ENCODE measurements at places on chromosomes 11 and 22.

- DNase-seq, result no peak
Measured at GRCh38 chr11:46357483-46357936, 10.2 kb downstream of the DGKZ start.

GRCh38 chr11:15275141-15275540, 160.4 kb downstream of the INSC start:
- no peak for DNase-seq

DNA sequence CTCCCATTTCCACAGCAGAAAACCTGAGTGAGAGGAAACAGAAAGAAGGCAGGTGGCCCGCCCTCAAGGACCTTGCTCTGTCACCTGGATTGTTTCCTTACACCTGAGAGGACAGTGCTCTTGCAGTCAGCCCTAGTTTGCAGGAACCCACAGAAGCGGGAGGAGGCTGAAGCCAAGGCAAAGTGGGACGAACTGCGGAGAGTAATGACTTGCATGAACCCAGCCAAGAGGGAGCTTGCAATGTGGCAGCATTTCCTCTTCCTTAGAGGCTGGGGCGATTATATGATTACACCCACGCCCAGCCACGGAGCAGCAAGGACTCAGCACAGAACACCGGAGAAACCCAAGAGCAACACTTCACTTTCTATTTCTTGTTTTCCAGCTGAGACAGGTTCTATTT, 102.6 kb downstream of the SPON1 start:
- no peak for DNase-seq

GRCh38 chr11:79059141-79059540, 381.7 kb downstream of the TENM4 start:
- DNase-seq, result no peak

DNA sequence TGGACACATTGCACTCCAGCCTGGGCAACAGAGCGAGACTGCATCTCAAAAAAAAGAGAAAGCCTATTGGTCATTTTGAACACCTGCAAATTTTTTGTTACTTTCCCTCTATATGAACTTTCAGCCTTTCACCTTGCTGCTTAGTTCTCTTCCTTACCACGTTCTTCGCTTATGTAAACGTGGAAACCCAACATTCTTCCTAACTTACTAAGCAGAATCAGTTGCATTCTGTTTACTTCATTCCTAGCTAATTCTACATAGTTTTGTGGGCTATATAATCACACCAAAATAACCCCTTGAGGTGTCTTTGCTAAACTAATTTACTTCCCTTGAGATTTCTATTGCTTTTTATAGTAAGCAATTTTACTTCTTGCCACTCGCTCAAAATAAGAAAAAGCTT, 23.2 kb downstream of the MS4A4A start:
- no peak for DNase-seq

DNA sequence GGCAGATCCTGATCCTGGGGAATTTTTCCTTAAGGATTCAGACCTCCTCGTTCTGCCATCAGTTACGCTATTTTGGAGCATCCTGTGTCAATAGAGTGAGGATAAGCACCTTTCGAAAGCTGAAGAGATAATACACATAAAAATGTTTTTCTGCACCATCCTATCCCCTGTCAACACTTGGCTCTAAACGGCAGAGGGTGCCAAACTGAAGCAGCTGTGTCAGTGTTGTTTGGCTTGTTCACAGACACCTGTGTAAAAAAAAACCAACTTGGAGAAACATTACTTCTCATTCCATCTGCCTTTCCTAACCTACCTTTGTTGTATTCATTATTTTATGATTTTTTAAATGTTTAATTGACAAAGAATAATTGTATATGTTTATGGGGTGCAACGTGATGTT, 417.0 kb upstream of the DDI1 start:
- no peak for DNase-seq

- DNase-seq, result no peak
Measured at GRCh38 chr11:41963406-41963805, 504.0 kb upstream of the LRRC4C start.

DNA sequence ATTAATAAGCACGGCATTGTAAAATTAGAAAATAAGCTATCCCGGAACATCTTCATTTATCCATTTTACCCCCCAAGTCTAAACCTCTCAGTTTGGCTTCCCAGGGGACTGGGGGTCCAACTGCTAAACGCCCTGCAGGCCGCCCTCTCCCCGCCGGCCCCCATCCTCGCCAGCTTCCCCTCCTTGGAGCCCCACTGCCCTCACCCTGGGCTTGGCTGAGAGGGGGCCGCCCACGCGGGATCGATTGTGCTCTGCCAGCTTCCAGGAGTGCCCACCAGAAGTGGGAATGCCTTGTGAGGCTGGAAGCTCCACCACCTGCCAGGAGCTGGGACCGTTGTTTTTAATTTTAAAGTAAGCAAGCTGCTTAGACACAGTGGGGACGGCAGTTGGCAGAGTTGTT, 353.5 kb downstream of the TBC1D22A start:
- DNase-seq, result no peak

- DNase-seq, result no peak
Measured at GRCh38 chr11:64266339-64266738, 15.0 kb downstream of the PLCB3 start.

DNA sequence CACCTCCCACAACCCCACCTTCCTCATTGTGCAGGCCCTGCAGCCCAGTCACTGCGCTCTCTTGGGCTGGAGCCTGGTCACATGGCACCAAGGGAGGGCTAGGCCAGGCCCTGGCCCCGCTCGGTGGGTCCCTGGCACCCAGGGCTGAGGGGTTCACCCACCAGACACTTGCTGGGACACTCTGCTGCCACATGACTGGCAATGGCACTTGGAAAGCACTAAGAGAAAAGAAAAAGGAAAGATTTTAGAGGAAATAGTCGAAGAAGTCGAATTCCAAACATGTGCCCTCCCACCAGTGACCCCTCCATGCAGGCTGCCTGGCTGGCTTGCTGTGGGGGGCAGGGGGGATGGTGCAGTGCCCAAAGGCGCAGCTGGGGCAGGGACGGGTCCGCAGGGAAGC, 12.3 kb upstream of the TTLL8 start:
- DNase-seq, result no peak

DNA sequence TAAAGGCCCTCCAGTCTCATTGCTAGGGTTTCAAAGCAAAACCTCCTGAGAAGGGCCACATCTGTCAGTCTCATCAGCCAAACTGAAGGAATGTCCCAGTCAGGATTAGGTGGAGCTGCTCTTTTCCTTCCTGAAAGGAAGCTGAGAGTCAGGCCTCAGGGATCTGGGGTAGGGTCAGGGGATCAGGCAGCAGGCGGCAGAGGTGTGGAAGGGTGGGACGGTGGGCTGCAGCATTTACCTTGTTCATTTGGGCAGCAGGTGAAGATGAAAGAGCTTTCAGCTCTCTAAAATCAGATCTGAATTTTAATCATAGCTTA, 17.8 kb downstream of the CD82 start:
- no peak for DNase-seq

DNA sequence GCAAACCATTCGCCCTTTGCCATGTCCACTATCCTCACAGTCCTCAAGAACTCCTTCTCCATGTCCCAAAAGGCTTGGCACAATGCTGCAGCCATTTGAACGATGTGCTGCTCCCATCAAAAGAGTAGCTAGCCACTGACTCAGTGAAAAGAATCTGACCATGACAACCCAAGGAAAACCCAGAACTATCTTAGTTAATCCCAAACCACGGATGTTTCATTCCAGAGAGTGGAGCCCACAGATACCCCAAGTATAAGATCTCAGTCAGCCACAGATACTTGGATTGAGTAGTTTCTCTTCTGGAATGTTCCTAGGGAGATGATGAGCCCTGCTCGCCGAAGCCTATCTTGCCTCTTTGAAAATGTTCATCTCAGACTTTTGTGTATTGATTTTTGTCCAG, 176.9 kb downstream of the NAV2 start:
- no peak for DNase-seq

DNA sequence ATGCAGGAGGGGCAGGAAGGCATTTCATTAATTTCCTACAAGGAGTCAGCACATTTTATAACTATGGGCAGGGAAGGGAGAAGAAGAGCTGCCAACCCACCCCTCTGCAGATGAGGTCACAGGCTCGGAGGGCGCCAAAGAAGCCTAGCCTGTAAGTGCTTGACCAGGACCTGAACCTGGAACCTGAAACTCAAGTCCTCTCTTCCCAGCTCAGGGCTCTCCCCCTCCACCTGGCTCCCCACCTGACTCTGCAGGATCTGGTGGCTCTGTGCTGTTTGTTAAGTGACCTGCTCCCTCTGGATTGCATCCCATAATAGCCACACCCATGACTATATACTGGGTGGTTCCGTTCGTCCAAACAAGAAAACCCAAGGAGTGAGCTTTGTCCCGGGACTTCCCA, 27.3 kb downstream of the SCGB1A1 start:
- DNase-seq, result no peak

DNA sequence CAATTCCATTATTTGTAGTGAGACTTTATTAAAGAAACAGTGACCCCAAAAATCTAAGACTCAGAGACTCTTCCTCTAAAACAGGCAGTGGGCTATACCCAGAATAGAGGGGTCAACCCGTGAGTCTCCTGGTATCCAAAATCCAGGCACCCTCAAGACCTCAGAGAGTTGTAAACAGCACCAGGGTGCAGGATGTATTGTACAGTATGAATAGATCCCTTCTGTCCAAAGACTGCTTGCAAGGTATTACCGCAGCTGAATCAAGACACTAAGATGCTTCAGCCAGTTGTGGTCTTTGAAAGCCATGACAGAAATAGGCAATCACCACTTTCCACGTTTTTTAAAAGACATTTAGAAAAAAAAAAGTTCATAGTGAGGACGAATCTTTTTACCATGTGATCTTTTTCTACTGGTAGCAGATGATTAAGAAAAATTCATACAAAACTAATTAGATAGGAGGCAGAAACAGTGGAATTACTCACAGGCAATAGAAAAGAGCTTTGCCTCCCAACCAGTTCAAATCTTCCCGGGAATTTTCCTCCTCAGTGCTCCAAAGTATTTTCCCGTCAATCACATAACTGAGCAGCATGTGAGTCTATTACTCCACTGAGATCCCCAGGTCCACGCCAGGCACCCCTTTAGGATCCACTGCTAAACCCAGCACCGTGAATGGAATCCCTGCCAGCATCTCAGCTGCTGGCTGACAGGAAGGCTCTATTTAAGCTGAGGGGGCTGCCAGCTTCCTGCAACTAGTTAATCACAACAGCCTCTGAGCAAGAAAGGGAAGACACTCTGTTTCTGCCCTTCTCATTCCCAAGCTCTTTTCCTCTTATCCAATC, 113.1 kb downstream of the ETS1 start:
- no peak for DNase-seq

DNA sequence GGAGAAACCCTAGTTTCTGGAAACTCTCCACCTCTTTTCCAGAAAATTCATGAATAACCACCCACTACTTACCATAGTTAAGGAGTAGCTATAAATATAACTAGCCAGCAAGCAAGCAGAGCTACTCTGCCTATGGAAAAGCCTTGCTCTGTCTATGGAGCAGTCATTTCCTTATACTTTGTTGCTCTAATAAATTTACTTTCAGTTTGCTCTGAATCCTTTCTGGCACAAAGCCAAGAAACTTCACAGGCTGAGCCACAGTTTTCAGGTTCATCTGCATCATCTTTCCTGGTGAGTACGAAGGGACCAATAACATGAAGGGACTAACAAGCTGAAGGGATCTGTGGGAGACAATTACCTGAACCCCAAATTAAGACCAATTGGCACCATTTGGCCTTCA, 4.6 kb downstream of the OR4C45 start:
- no peak for DNase-seq
